ENCODE measurements at places on chromosomes 11 and 22.

- DNase-seq, result peak; percentile 58
Measured at GRCh38 chr22:43151251-43152002, at the start of gene TSPO. Gene TSPO, plus strand, starts transcription at chr22:43151559. Its CDS starts 7,680 bp downstream, at chr22:43159239.

DNA sequence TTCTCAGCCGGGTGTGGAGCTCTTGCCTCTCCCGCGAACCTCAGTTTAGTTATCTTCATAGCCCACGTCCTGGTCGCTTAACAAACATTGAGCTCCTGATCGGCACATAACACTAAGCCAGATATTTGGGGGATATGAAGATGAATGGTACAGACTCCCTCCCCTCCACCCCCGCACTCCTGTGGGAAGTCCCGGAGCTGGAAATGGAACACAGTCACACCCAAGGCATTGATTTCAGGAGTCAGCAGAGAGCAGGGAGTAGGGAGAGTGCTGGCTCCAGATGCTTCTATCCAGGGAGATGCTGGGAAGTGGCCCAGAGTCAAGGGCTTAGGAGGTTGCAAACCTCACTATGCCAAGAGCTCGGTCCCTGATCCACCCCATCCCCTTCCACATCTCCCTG is 26.1 kb upstream of the CABP7 start:
- no peak for DNase-seq

DNA sequence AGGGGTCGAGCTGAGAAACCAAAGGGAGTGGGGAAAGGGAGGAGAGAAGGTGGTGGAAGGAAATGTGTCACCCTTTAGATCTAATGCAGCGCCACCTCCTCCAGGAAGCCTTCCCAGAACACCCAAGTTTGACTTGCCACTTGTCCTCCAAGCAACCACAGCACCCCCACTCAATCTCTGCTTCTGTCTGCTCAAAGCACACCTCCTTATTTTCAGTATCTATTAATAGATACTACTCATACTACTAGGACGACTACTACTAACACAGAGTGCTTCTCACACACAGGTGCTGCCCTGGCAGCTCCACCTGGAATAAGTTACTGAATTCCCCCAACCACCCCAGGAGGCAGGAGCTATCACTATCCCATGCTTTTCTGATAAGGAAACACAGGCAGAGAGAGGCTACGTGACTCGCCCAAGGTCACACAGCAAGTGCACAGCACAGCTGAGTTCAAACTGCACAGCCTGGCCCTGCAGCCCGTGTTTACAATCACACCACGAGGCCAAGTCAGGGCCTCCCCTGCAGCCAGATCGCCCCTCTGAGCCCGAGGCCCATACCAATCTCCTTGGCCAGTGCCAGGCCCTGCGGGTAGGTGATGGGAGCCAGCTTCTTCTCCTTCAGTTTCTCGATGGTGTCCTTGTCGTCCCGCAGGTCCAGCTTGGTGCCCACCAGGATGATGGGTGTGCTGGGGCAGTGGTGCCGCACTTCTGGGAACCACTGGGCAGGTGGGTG is 13.2 kb downstream of the RAC2 start:
- no peak for DNase-seq

GRCh38 chr22:24466716-24467328 is 28.3 kb upstream of the UPB1 start:
- peak; percentile 90 for DNase-seq

DNA sequence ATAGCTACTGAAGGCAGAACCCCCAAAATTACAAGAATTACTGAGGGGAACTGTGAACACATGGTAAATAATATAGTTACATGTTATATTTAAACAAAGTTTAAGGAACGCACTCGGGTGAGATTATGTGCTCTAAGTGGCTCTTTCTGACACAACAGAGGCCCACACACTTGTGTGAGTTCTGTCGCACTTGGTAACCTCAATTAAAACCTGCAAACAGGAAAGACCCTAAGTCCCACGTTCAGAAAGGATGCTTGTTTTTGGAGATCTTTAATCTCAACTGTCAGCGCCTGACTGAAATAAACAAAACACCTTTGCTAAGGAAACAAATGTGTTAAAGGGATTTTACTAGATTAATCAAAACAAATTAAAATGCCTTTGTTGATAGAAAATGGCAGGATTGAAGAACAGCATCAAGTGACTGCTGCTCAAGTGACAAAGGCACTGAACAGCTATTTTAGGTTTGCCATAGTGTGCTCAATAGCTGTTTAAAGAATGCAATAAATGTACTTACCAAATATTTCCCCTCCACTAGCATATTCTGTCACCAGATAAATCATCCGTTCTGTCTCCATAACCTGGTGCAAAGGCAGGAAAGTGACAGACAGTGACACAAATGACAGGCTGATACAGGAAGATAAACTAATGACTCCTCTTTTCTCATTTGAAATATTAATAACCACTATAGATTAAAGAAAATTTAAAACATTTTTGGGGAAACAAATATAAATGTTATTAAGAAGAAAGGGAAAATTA is 116.3 kb upstream of the APOA1 start:
- no peak for DNase-seq

DNA sequence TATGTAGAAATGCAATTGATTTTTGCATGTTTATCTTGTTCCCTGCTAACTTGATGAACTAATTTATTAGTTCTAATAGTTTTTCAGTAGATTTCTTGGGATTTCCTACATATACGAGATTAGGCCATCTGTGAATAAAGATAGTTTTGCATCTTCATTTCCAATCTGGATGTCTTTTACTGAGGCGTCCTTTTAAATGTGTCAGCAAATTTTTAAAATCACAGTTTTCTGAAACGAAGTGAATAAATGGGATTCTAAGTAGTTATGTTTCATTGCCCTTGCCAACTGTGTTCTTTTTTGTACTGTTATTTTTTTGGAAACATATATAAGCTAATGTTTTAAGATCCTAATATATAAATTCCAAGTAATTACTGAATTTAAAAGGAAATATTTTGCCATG is 50.0 kb downstream of the CYP2R1 start:
- DNase-seq, result no peak

DNA sequence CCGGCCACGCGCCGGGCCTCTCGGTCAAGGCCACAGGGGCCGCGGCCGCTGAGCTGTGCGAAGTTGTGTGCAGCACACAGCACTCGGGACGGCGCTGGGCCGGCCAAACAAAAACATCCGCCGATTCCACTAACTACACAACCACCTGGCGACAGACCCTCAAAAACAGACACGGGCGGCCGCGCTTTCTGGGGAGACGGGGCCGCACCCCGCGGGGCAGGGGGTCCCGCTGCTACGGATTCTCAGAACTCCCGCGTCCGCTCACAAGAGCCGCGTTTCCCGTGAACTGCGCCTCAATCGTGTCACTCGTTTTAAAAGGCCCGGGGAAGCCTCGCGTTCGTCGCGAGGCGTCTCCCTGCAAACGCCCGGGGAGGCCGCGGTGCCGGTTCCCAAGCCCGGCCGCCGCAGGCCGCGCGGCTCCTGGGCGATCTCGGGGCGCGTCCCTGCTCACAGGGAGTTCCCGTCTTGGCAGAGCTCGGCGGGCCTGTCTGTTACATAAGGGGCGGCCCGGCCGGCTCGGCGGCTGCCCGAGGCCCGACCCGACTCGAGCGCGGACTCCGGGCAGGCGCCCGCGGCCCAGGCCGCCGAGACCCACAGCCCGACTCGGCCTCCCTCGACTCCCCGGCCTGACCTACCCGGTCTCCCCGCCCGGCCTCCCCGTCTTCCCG is 936 bp downstream of the BRD1 start:
- peak; percentile 41 for DNase-seq

- no peak for DNase-seq
Measured at GRCh38 chr11:47268448-47269001, 1.4 kb upstream of the MADD start.

- DNase-seq, result no peak
Measured at GRCh38 chr11:35402751-35403660, 16.4 kb downstream of the SLC1A2 start.

GRCh38 chr11:75308116-75308515 is 43.3 kb downstream of the ARRB1 start:
- DNase-seq, result no peak

DNA sequence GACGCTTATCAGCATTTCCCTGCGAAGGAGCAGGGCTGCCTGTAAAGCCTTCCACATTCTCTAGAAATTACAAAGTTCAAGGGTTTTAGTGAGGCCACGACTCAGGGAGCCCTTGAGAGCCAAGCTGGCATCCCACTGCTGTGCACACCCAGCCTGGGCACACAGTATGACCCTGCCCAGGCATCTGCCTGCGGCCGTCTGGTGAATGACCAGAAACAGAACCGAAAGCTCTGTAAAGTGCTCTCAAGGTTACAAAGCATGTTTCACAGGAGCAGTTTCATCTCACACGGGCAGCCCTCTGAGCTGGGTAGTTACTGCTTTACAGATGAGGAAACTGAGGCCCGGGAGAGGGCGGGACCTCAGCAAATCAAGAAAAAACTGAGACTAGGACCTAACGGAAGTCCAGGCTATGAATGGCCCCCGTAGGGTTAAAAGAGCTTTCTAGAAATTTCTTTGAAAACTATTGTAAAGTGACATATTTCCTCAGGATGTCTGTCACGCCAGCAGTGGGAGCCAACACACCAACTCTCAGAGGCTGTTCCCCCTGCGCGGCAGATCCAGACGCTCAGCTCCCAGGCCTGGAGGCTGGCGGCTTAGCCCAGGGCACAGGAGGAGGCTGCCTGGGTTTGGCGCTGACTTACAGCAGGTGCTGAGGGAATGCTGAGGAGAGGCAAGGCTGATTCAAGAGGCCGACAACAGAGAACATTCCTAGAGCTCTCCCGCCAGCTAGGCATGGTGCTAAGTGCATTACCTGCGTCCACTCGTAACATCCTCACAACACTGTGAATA is 7.7 kb upstream of the TCF20 start:
- peak; percentile 13 for DNase-seq

DNA sequence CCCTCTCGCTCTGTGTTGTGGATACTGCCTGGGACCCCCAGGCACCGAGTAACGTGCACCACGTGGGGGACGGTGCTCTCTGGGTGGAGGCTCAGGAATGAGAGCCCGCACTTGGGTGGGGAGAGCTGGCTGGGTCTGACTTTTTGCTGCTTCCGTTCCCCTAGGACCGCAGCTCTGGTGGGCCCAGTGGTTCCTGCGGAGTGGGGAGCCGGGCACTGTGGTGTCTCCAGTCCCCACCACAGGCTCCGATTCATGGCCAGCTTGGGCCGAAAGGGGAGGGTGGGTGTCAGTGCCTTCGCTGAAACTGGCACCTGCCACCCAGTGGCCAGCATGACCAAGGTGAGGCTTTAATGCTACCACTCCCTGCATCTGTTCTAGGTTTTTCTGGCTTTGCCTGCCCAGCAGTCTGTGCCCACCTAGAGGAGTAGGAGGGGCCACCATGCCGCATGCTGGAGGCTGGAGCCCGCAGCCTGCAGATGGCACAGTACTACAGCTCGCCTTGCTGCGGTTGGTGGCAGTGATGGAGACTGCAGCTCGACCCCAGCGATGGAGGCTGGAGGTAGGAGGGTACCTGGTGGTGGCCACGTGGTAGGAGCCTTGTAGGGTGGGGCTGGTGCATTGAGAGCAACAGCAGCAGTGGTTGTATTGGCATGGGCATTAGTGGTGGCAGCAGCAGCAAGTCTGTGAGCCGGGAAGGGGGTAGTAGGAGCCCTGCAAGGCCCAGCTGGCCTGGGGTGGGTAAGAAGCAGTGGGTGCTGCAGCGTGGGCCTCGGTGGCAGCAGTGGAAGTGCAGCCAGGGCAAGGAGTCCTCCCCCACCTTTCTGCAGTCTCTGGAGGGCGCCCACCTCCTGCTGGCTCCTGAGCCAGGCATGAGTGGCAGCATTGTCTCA is 118.8 kb upstream of the VPREB1 start:
- no peak for DNase-seq

DNA sequence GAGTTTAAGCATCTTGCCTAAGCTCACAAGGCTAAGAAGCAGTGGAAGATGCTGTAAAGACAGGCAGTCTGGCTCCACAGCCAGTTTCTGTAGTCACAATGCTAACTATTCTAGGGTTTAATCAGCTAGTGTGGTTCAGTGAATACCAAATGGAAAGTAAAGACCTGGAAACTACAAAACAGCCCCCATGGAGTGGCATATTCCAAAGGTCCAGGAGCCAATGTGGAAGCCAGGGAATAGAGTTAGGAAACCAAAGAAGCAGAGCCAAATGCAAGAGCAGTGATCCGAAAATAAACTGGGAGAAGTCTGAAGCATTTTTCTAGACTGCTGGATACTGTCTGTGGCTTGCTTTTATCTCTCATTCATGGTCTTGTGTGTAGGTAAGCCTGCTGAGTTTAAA is 731.2 kb upstream of the ANO5 start:
- no peak for DNase-seq

DNA sequence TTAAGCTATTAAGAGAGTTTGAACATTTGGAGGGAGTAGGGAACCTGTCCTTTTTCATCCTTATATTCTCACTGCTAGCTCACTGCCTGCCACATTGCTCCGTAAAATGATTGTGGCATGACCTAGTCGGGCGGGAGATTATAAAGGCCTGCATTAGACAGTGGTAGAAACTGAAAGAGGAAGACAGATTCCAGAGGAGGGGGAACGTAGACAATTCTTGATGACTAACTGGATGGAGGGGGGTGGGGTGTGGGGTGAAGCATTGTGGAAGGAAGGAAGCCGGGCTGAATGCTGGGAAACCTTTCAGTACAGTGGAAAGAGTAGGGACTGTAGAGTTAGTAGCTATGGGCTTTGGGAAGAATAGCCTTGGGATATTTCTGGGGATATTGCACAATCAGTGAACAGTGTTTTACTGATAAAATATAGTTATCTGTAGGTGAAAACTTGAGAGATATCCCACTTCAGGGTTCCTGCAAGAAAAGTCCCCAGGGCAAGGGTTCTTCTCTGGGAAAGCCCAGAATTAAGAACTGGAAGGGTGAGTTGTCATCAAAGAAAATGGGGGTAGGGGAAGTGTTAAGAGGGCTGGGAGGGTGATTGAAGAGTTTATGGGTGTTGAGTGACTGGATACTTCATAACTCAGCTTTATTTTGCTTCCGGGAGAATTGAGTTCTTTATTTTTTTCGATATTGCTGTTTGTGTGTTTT is 2.1 kb downstream of the MED15 start:
- DNase-seq, result peak; percentile 92

GRCh38 chr11:134215836-134216235 is 7.9 kb downstream of the NCAPD3 start:
- no peak for DNase-seq

- peak; percentile 23 for DNase-seq
Measured at GRCh38 chr11:86040919-86041850, 27.7 kb downstream of the PICALM start.

DNA sequence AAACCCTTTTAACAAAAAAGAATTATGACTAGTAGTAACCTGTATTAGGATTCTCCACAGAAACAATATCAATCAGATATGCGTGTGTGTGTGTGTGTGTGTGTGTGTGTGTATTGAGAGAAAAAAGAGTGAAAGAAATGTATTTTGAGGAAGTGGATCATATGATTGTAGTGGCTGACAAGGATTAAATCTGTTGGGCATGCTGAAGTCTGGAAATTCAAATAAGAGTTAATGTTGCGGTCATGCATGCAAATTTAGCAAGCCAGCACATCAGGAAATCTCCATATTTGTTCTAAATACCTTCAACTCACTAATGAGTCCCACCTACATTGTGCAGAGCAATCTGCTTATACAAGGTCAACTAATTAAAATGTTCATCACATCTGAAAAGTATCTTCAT is 46.8 kb upstream of the IGLL5 start:
- no peak for DNase-seq

- no peak for DNase-seq
Measured at GRCh38 chr11:117725048-117725734, 71.8 kb downstream of the DSCAML1 start.

All from cardiac fibroblast (primary cell).